ENCODE measurements at places on chromosomes 11 and 22. TPM values are rescaled to one million over a fixed set of nuclear protein-coding genes. Genes with fewer than 3 reads are reported as not detected.
A peak's percentile ranks its signal among the peaks of the same experiment; 100 is the strongest.

DNA sequence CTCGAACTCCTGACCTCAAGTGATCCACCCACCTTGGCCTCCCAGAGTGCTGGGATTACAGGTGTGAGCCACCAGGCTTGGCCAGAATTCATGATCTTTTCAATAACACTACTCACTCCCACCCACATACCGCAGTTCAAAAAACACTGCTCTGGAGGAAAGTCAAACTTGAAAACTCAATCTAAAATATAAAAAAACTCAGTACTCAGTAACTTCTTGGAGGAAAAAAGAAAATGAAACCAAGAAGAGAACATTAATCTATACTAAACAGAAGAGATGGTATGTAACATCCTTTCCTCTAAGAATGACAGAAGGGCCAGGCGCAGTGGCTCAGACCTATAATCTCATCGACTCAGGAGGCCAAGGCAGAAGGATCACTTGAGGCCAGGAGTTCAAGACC, 58.3 kb downstream of the MRTFA start:
- no peak for DNase-seq

GRCh38 chr11:55942785-55943392, 6.7 kb upstream of the OR5I1 start:
- no peak for DNase-seq

DNA sequence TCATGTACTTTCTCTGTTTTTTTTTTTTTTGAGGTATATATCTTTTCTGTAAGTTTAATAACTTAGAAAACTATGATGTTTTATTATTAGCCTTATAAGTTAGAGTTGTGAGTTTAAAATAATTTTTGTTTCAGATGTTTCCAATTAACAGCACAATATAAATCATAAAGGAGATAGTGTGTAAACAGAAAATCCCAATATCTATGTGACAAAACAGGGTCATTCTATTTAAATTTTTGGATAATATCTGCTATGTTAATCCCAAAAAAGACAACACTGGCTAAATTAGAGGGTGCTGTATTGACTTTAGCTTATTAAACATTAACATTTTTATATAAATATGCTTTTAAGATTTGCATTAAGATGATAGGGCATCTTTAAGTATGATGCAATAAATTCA, 318.1 kb upstream of the CTSC start:
- DNase-seq: no peak

GRCh38 chr11:1749395-1750351, 722 bp downstream of the IFITM10 start:
- DNase-seq: no peak

GRCh38 chr11:92136797-92137196, 87.8 kb upstream of the FAT3 start:
- no peak for DNase-seq

- DNase-seq: no peak
These were observed 37.5 kb downstream of the KIRREL3 start for GRCh38 chr11:126963115-126963514.

DNA sequence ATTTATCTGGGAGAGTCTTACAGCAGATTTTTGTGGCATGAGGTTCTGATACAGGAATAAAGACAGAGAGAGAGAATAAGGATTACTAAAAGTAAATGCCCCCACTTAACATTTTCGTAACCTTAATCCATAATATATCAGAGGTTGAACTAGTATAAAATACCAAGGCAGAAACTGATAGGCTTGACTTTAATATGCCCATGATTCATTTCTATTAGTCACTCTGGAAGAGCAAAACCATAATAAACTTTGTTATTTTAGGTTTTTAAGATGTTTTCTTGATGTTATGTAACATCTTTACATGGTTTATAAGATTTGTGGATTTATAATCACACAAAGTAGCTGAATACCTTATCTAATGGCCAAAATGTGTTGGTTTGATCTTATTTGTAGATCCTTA, 19.1 kb downstream of the GUCY1A2 start:
- DNase-seq: no peak

DNA sequence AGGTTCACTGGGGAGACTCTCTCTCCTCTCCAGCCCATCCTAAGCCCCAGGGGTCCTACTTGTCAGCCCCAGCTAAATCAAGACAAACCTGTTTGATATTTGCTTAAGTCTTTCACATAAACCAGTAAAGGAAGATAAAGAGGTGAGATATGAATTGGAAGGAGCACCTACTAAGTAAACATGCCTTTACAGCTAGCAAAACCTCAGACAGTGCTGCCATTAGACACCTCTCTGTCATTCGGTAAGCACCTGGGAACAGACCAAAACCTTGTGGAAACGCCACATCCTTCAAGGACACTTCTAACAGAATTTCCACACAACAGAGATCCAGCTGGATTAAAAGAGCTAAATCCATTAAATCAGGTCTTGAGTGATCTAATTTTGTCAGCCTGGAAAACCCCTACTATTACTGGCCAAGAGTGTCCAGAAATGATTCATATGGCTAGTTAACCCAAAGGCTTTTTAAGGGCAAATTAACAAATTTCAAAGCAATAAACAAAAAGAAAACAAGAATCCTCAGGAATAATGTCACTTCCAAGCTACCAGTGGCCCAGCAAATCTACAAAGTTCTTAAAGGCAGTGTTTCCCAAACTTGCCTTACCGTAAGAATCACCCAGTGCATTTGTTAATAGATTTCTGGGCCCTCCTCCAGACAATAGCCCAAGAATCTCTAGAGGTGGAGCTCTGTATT, 2.4 kb downstream of the VPS37C start:
- no peak for DNase-seq

GRCh38 chr22:40414838-40415505, 44.6 kb downstream of the SGSM3 start:
- no peak for DNase-seq

DNA sequence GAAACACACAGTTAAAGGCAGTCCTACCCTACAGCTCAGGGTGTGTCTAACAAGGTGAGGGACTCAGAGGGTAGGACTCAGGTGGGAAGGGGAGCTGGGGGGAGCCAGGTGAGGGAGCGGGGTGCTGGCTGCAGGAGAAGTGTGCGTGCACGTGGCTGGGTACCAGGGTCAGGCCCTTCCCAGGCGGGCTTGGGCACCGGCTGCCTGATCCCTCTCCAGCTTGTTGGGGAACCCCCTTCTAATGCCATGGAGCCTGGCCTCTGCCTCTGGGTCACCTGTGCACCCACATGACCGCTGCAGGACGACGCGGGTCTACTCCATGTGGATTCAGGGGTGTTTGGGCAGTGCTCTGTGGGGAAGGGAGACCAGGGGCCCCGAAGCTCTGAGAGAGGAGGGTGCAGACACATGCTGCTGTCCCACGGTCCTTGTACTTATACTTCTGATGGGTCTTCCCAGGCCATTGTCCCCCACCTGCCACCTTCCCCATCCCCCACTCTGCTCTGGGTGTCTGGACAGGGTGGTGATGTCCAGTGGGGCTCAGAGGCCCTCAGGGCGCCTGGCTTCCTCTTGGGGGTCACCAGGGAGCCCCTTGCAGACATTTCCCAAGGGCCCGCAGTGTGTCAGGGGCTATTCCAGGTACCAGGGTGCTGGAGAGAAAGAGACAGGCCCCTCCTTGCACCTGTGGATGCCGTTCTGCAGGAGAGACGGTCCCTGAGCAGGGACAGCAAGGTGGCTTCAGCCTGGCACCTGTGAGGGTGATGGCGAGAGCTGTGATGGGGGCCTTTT, 10.4 kb upstream of the MRGPRD start:
- DNase-seq: no peak

DNA sequence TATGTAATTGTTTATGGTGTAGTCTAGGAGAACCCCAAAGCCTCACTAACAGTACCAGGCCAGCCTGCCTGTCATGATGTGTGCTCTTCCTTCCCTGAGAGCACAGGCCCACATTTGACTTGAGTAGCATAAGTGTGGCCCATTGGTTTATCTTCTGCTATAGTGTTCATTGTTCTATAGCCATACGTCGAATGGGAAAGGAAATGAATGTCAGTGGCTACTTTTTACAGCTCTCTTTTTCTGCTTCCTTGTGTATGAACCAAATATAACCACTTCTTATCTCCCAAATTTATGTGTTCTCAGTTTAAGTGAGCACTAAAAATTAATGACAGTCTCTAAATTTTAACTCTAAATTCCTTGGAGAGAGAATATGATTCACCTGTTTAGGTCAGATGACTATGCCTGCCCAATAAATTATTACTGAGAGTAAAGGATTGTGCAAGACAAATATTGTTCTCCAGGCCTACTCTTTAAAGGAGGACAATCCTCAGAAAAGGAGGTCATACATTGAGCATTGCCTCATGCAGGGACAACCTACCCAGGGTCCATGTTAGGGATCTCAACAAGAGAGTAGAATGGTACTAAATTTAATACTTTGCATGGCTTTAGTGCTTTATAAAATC, 222.9 kb upstream of the ARHGAP20 start:
- no peak for DNase-seq

DNA sequence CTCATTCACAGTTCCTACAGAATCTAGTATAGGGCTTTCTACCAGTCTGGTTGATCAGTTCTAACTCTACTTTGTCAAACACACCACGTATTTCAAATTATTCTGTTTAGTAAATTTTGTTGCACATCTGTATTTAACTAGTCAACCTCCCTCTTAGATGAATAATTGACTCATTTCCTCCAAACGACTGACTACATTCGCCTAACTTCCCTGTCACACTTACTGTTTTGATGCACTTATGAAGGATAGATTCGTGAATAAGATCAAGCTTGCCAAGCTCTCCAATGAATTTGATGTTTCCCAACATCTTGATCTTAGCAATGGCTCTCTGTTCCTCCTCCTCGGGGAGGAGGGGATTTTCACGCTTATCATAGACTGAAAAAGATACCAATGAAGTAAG, 5.0 kb downstream of the EIF4G2 start:
- no peak for DNase-seq

GRCh38 chr22:24271386-24271854, 789 bp downstream of the SPECC1L start:
- peak; percentile 38 for DNase-seq

- DNase-seq: peak; percentile 73
These were observed 85.2 kb downstream of the PPP6R3 start for GRCh38 chr11:68545796-68546195.

GRCh38 chr11:109422870-109423465, 978 bp downstream of the C11orf87 start:
- DNase-seq: no peak

DNA sequence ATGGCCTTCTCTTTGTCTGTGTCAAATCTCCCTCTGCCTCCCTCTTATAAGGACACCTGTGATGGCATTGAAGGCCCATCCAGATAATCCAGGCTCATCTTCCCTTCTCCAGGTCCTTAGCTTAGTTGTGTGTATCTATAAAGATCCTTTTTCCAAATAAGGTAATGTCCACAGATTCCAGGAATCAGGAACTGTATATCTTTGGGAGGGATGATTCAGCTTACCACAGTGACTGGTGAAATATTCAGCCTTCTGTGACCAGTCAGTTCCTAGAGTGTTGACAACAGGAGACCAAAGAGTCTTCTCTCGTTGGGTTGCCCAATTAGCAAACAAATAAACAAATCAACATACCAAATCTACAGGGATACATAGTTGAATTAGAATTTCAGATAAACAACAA, 175.8 kb downstream of the MPPED1 start:
- no peak for DNase-seq

- DNase-seq: no peak
These were observed 3.2 kb upstream of the BDNF start for GRCh38 chr11:27703481-27703880.

Gene TBX1
- total RNA-seq: 27.9 TPM

Gene MPZL3
- total RNA-seq: 13.6 TPM

Gene KCTD14
- total RNA-seq: 11.6 TPM

Gene OR51B2
- not detected for total RNA-seq

Gene DRD4
- total RNA-seq: 0.88 TPM
